ENCODE measurements at places on chromosomes 11 and 22. TPM values are rescaled to one million over a fixed set of nuclear protein-coding genes. Genes with fewer than 3 reads are reported as not detected.

- no peak overlapping the region for H3K27ac ChIP-seq
- H3K4me1 ChIP-seq: no peaks in the 10 kb centered on the region
- H3K36me3 ChIP-seq: peaks cover 18% of the 10 kb centered on the region
- no peaks in the 10 kb centered on the region for H3K27me3 ChIP-seq
- DNase-seq: no peak
These were observed 81.2 kb upstream of the RASSF10 start for GRCh38 chr11:12927886-12928285.

- no peaks in the 10 kb centered on the region for H3K36me3 ChIP-seq
- no peaks in the 10 kb centered on the region for H3K27me3 ChIP-seq
- no peak overlapping the region for H3K4me3 ChIP-seq
- no peaks in the 10 kb centered on the region for H3K4me1 ChIP-seq
- no peak for DNase-seq
These were observed 612.8 kb downstream of the INSC start for GRCh38 chr11:15727520-15727914.

DNA sequence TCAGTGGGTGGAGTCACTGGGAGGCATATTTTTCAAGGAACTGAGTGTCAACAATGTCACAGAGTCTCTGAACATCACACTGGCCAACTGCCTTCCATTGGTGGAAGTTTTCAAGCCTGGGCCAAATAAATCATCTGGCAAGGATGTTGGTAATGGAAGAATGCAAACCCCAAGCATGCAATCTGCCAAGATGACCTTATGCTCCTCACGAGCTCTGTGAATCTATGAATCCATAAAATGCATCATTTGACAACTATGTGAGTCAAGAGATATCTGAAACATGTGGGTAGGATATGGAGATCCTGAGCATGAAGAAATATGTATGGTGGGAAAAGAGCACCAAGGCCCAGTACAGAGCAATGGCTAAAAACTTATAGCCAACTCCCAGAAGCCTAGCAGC is 122.2 kb downstream of the PLEKHA7 start:
- no peak overlapping the region for H3K27ac ChIP-seq
- H3K27me3 ChIP-seq: no peaks in the 10 kb centered on the region
- no peaks in the 10 kb centered on the region for H3K4me1 ChIP-seq

- peak overlapping the region; percentile 95 for H3K27ac ChIP-seq
- no peaks in the 10 kb centered on the region for H3K36me3 ChIP-seq
- H3K4me3 ChIP-seq: peak overlapping the region; percentile 34
- DNase-seq: no peak
- H3K27me3 ChIP-seq: no peaks in the 10 kb centered on the region
These were observed 1.3 kb upstream of the BARX2 start for GRCh38 chr11:129374081-129374992.

DNA sequence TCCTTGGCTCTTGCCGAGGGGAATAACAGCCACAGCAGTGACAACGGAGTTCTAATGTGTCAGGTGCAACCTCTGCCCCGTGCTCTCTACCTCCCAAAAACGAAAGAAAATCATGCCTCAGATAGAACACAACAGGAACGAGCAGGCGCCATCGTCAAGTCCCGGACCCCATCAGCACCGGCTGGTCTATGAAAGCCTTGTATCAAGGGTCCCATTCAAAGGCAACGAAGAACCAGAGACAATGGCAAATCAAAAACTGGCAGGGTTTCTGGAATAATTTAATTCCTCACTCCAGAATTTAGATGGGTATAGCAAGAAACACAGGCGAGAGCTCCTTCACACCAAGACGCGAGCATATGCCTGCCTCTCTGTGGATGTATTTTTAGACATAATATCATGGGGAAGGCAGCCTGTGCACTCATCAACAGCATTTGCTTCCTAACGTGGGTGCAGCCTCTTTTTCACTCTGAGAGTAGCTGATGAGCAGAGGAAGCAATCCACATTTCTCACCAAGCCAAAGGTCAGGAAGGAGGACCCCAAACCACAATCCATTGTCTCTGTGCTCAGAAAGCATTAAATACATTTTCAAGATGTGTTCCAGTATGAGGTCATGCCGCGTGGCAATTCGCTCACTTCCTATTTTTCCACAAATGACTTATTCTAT is 193.4 kb upstream of the BLID start:
- no peaks in the 10 kb centered on the region for H3K36me3 ChIP-seq
- no peak overlapping the region for H3K27ac ChIP-seq
- no peaks in the 10 kb centered on the region for H3K4me1 ChIP-seq
- DNase-seq: no peak

- DNase-seq: peak; percentile 51
- no peak overlapping the region for H3K4me3 ChIP-seq
- peak overlapping the region; percentile 79 for H3K27ac ChIP-seq
- H3K4me1 ChIP-seq: no peaks in the 10 kb centered on the region
- peaks cover 5% of the 10 kb centered on the region for H3K36me3 ChIP-seq
- no peaks in the 10 kb centered on the region for H3K27me3 ChIP-seq
These were observed 47.7 kb upstream of the GAB2 start for GRCh38 chr11:78465169-78465942.

- no peak overlapping the region for H3K27ac ChIP-seq
- H3K36me3 ChIP-seq: no peaks in the 10 kb centered on the region
- H3K27me3 ChIP-seq: no peaks in the 10 kb centered on the region
- no peak overlapping the region for H3K4me3 ChIP-seq
- H3K4me1 ChIP-seq: no peaks in the 10 kb centered on the region
These were observed 8.4 kb upstream of the MMP20 start for GRCh38 chr11:102633385-102634026.

DNA sequence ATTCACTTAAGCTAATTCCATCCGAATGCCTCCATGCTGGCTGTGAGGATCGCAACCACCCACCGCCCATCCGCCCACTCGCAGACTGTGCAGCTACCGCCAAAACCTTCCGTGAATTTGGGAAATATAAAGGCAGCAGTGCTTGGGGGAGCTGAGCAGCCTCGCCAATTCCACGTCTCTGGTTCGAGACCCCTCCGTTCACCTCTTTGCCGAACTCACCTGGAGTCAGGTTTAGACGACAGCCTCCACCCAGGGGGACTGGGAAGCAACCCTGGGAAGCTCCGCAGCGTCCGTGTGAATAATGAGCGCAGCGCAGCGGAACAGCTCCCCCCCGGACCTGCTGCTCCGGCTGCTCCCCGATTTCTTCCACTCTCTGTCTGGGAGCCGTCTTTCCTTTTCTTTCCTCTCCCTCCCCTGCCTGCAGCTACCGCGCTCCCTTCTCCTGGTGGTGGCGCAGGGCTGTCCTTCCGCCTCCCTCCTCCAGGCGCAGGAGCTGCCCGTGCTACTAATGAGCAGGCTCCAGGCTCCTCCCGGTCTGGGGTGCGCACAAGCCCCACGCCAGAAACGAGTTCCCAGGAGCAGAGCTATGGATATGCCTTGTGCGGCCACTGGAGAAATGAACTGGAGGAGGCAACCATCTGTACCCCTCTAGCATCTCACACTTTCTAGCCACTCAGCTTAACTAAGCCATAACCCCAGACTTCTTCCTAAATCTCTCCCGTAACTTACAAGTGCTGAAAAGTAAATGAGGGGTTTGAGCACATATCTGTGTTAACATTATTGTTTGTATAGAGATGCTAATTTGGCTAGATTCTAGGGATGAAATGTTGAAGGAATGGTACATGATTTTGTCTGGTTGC is 107.3 kb downstream of the XKR3 start:
- H3K4me1 ChIP-seq: no peaks in the 10 kb centered on the region
- no peak overlapping the region for H3K27ac ChIP-seq
- DNase-seq: no peak
- H3K36me3 ChIP-seq: no peaks in the 10 kb centered on the region
- H3K27me3 ChIP-seq: no peaks in the 10 kb centered on the region

- peak overlapping the region; percentile 93 for H3K4me3 ChIP-seq
- peak overlapping the region; percentile 78 for H3K27ac ChIP-seq
- no peaks in the 10 kb centered on the region for H3K4me1 ChIP-seq
- no peaks in the 10 kb centered on the region for H3K27me3 ChIP-seq
- no peak for DNase-seq
These were observed 895 bp downstream of the TEAD1 start for GRCh38 chr11:12674936-12675696.

GRCh38 chr11:9619971-9620370 is 43.9 kb upstream of the SWAP70 start:
- no peaks in the 10 kb centered on the region for H3K27me3 ChIP-seq
- no peak overlapping the region for H3K27ac ChIP-seq
- H3K4me3 ChIP-seq: no peak overlapping the region
- DNase-seq: no peak

DNA sequence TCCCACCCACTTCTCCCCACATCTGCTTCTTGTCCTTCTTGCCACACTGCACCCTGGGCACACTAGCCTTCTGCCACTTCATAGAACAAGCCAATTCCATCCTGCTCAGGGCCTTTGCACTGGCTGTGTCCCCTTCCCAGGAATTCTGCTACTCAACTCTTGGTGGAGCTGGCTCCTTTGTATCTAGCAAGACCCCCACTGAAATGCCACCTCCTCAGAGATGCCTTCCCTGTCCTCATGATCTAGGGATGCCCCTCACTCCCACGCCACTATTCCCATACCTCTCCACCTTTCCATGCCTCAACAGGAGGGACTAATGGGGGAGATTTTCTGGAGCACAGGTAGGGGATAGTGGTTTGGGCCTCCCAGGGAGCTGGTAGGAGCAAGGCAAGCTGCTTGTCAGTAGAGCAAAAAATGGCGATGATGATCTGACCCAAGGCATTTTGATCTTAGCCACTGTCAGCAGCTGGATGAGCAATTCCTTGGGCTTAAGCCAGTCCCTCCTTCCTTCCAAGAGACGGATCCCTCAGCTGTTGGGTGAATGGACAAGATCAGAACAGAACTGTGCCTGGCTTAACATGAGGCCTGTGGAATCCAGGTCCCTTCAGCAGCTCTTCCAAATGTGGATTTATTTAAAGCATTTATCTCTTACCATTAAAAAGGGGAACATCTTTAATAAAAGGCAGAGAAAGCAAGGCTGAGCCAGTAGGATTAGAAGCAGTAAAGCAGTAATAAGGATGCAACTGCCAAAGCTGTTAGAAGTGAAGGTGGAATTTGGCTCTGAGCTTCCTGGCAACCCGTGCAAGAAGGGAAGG is 4.0 kb upstream of the PRDM11 start:
- no peak for DNase-seq
- H3K27ac ChIP-seq: no peak overlapping the region
- H3K4me3 ChIP-seq: no peak overlapping the region
- H3K36me3 ChIP-seq: no peaks in the 10 kb centered on the region
- H3K27me3 ChIP-seq: no peaks in the 10 kb centered on the region

- peak; percentile 23 for DNase-seq
These were observed 13.5 kb upstream of the EFCAB6 start for GRCh38 chr22:43825651-43826050.

GRCh38 chr11:82969811-82970210 is 68.3 kb downstream of the DDIAS start:
- H3K27ac ChIP-seq: no peak overlapping the region
- no peak overlapping the region for H3K4me3 ChIP-seq
- H3K27me3 ChIP-seq: no peaks in the 10 kb centered on the region
- no peaks in the 10 kb centered on the region for H3K4me1 ChIP-seq
- no peak for DNase-seq

DNA sequence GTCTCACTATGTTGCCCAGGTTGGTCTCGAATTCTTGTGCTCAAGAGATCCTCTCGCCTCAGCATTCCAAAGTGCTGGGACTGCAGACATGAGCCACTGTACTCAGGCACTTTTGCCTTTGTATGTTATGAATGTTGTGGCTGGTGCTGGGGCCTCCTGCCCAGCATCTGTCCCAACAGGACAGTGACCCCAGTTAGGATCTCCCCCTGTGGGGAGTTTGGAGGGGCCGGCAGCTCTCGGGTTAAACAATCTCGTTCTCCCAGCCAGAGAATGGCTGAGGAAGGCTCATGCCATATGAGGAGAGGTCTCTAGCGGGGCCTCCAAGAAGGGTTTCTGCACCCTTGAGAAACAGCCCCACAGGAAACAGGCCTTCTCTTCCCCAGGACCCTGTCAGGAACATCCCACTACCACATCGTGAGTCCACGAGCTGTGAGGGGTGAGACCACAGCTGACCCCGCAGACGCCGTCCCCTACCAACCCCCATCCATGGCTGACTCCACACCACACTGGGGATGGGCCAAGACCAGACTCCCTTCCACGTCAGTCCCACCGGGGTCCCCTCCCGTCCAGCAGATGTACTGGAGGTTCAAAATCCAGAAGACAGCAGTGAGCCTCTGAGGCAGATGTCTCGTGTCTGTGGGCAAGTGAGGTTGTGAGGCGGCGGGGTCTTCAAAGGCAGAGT is 54.1 kb downstream of the SHANK2 start:
- H3K4me1 ChIP-seq: no peaks in the 10 kb centered on the region
- DNase-seq: no peak
- H3K27me3 ChIP-seq: no peaks in the 10 kb centered on the region
- no peaks in the 10 kb centered on the region for H3K36me3 ChIP-seq

DNA sequence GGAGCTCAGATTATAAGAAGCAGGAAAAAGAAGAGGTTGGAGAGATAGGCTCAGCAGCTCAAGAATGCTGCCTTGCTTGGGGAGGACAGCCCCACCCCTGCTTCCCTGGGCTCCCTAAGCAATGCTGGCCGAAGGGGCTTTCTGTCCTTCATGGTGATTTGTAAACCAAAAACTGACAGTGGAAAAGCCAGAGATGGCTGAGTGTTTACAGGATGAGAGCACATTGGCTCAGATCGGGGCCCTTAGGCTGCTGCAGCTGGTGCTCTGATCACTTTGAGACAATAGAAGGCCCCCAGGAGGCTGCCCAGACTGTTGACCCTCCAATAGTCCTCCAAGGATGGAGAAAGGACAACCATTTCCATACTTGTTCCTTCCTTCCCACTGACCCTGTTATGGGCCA is 28.8 kb upstream of the AMOTL1 start:
- H3K27ac ChIP-seq: no peak overlapping the region
- H3K4me1 ChIP-seq: no peaks in the 10 kb centered on the region
- DNase-seq: no peak
- H3K36me3 ChIP-seq: no peaks in the 10 kb centered on the region

DNA sequence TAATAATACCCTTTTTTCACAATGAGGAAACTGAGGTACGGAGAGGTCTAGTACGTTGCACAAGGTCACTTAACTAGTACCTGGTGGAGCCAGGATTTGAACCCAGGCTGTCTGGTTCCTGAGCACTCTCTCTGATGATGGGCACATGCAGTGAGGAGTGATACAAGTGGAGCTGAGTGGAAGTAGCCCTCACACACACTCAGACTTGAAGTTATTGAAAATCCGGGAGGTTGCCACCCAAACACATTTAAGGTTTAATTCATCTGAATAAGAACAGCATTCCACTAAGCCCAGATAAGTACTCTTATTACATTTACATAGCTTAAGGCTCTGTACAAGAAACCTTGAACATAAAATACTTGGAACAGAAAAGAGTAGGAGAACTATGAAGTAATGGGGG is 4.8 kb downstream of the GRAP2 start:
- H3K4me1 ChIP-seq: no peaks in the 10 kb centered on the region
- no peaks in the 10 kb centered on the region for H3K27me3 ChIP-seq
- H3K4me3 ChIP-seq: no peak overlapping the region
- peak overlapping the region; percentile 51 for H3K27ac ChIP-seq
- DNase-seq: no peak

- H3K27ac ChIP-seq: peak overlapping the region; percentile 96
- H3K27me3 ChIP-seq: no peaks in the 10 kb centered on the region
- peak; percentile 64 for DNase-seq
- no peaks in the 10 kb centered on the region for H3K36me3 ChIP-seq
These were observed 1.3 kb downstream of the TBC1D10C start for GRCh38 chr11:67405196-67405567.

The PATE4 gene
- not detected for total RNA-seq

The C11orf97 gene
- total RNA-seq: not detected

The SHANK2 gene
- 68.7 TPM for total RNA-seq

The CABP7 gene
- total RNA-seq: 2.7 TPM

The PVALB gene
- not detected for total RNA-seq
